ENCODE measurements at places on chromosomes 2 and 18.

- peak; percentile 44 for DNase-seq
Observed at GRCh38 chr2:36507408-36507812, 90.6 kb downstream of the FEZ2 start.

GRCh38 chr2:150138587-150138986 lies 348.9 kb downstream of the RND3 start:
- DNase-seq: no peak

GRCh38 chr2:70947556-70948184 lies 12.0 kb downstream of the ATP6V1B1 start:
- DNase-seq: no peak

DNA sequence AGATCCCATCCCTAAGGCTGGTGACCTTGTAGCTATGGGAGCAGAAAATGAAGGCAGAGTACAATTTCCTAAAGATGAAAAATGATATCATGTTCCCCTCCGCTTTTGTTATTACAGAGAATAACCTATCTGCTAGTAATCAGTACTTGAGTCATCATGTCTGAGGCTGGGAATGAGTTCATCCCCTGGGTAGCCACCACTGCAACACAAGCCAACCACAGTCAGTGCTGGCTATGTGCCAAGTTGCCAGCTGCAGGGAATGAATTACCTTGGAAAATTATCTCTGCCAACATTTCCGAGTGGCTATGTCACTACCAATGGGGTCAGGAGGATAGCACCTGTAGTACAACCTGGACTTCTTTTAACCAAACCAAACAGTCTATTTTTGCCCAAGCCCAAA lies 1094.7 kb upstream of the DDX18 start:
- peak; percentile 96 for DNase-seq

DNA sequence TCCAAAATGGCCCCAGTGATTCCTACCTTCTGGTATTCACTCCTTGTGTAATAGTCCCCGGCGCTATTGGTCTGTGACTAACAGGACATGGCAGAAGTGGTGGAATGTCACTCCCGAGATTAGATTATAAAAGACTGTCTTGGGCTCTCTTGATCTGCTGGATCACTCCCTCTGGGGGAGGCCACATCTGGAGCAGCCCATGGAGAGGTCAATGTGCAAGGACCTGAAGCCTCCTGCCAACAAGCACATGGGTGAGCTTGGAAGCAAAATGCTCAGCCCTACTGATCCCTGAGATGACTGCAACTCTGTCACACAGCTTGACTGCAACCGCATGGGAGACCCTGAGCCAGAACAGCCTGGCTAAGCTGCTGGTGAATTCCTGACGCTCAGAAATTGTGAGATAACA lies 94.3 kb upstream of the GLI2 start:
- no peak for DNase-seq

DNA sequence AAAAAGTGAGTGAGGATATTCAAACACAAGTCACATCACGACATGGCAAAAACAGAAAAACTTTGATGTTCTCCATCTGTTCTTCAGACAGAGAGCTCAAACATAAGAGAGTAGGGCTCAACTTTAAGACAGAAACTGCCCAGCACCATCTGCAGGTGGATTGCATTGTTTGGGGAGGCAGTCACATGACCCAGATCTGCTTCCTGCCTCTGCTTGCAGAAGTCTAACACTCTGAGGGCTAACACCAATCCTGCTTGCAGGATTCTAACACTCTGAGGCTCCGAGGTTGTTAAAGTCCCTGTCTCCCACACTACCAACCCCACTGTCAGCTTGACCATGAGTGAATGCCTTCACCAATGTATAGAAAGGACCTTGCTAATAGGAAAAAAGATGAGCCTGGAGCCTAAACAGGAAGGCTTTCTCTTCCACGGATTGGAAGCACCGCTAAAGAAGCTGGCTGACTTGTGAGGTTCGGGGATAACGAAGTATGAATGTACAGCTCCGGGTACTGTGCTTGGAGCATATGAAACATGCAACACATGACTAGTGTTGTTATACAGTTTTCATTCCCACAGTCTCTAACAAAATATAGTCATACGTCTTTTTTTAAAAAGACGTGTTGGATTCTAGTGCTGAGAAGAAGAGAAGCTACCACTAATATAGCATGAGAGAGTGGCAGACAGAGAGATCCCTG lies 176.6 kb upstream of the CREB1 start:
- no peak for DNase-seq

GRCh38 chr2:425243-425642 lies 137.4 kb upstream of the ALKAL2 start:
- DNase-seq: no peak

- DNase-seq: no peak
Observed at GRCh38 chr18:1436199-1436598, 531.5 kb downstream of the ADCYAP1 start.

GRCh38 chr2:238174291-238174690 lies 15.5 kb downstream of the ERFE start:
- DNase-seq: no peak

DNA sequence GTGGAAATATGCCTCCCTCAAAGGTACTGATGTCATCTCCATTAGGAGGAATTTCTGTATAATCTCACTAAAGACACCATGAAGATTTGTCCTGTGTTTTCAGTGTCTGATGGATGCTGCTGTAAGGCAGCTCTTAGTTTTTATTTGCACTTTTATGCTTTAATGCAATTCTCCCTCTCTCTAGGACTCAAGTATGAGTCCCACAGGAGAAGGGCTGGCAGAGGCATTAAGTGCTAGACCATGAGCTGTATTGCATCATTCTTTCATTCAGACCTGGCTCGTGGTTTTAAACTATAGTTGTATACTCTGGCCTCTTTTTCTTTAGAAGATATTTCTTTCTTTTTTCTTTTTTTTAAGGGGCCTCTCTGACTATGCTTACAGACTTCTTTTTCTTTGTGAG lies 805.6 kb downstream of the DPP10 start:
- DNase-seq: no peak

DNA sequence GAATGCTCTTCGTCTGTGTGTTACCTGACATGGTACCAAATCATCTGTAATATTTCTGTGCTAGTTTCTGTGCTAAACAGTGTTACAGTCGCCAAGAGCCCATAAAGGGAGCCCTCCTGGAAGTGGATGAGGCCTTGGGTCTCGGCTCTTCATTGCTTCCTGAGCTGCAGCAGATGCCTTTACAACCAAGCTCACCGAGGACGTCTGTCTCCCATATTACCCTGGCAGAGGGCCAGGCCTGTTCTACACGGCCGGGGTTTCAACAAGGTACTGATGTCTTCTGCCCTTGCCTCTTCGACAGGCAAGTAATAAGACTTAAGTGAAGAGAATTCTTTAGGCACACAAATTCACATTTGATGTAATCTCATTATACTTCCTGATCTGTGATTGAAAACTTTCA lies 16.8 kb downstream of the RPL31 start:
- no peak for DNase-seq

- no peak for DNase-seq
Observed at GRCh38 chr2:23460228-23460627, 75.2 kb downstream of the KLHL29 start.

DNA sequence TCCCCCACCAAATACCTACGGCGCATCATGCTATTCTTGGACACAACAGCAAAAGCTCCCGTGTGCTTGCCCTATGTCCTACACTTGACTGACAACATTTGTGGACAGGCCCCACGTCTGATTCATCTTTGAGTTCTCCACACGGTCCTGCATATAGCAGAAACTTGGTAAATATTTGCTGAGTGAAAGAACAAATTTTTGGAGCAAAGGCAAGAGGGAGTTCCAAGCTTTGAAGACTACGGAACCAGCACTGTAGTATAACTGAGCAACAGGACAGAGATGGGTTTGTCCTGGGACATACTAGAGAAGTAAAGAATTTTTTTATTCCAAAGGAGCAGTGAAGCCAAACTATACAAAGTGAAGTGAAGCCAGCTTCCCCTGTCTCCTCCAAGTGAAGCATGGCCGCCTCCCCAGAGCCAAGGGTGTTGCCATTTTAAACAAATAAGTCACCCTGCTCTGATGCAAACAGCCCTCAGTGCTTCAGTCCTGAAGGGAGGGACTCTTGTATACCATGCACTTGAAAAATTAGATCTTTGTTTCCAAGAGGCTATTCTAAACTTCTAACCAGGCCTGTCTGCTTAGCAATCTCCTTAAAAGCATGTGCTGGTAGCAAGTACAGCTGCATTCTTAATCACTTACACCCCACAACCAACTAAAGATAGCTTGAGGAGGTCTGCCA lies 35.9 kb downstream of the SPRED2 start:
- DNase-seq: no peak

GRCh38 chr18:48136051-48136826 lies 205.8 kb upstream of the SMAD2 start:
- DNase-seq: peak; percentile 14

DNA sequence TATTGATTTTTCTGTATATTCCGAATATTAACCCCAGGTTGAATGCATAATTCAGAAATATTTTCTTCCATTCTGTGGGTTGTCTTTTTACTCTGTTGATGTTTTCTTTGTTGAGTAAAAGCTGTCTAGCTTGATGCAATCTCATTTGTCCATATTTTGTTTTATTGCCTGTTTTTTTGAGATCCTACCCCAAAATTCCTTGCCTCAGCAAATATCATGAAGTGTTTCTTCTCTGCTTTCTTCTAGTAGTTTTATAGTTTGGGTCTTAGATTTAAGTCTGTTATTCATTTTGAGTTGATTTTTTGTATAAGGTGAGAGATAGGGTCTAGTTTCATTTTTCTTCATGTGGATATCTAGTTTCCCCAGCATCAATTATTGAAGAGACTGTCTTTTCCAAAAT lies 467.9 kb upstream of the GCFC2 start:
- DNase-seq: no peak

DNA sequence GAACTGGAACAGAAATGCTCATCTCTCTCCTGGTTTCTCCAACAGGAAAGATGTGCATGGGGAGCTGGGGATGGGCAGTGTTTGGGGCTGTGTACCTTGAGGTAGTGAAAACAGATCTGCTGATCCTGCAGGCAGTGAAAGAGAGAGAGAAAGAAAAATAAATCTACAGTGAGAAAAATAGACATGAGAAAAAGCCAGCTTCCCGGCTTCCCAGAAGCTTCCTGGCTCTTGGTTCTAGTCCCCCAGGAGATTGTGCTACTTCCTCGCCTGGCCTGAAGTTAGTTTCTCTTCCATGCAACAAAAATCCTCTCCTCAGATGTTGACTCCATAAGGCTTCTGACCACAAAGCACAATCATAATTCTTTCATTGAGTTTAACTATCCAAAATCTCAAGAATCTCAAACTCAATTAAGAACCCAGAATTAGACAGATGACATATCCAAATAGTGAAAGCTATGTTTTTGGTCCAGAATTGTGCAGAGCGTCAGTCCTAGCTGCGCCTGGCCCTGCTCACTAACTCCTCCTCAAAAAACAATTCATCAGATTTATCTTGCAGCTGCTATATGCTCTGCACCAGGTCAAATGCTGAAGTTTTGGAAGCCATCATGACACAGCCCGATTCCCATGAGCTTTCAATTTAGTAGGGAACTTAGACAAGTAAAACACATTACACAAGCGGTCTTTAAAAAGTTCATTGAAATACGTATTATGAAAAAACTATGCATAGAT lies 20.1 kb upstream of the NAB1 start:
- no peak for DNase-seq

GRCh38 chr2:189363559-189363958 lies 77.7 kb upstream of the WDR75 start:
- DNase-seq: no peak

DNA sequence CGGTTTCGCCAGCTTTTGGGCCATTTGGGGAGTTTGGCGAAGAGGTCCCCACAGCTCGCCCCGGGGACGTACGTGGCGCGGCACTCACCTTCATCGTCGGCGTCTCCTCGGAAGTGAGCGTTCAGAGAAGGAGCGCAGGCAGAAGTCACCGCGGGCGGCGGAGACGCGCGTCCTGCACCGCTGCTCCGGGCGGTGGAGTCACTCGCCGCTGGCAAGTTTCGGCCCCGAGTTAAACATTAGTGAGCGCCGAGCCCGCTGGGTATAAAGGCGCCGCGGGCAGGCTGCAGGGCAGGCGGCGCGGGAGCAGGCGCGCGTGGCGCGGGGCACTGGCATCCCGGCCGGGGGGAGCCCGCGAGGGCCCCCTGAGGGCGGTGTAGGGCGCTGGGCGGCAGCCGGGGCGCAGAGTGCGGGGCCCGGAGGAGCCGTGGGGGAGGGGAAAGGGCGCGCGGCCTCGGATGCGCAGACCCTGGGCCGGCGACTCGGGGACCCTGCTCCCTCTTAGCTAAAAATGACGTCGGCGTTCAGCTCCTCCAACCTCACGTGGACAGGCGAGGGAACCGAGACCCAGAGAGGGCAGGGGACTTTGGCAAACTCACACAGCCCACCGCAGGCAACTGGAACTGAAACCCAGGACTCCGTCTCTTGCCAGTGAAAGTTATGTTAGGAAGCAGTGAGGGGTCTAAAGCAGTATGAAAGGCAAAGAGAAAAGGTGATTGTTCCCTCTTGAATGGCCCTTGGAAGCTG lies at the start of gene DPP4:
DPP4 (minus strand) TSS at position 328 of the 744 bp plus-strand sequence; CDS start at position 94, 234 bp downstream.
- DNase-seq: peak; percentile 18

DNA sequence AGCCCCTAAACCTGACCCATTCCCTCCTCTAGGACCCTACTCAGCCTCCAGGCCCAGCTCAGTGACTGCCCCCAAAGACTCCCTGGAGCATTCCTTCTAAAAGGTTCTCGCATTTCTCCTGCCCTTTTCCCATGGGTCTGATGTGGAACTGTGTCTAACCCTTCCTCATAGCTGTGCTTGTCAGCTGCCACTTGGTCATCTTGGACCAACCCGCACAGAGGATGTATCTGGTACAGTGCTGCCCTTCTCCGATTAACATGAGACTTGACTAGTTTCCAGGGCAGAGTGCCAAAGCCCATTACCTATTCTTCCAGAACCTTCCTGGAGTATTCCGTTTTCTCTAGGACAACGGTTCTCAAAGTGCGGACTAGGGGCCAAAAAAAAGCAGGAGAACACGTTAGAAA lies 518 bp upstream of the NFU1 start:
- peak; percentile 33 for DNase-seq

DNA sequence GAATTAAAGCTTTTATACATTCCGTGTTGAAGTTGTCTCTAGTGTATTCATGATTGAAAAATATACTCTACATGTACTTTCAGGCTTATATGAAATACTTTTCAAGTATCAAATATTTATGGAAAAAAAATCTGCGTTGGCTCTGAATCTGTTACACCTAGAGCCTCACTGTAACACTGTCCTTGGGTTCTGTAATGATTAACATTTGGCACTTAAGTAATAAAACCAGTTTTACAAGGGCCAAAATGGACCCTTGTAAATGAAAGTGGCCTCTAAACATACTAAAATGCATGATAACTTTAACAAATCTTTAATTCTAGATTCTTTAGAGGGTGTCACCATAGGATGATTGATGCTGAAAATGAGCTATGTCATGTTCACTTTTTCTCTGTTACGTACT lies 162.8 kb downstream of the PTPRM start:
- no peak for DNase-seq

GRCh38 chr2:84757648-84758047 lies 123.2 kb downstream of the TRABD2A start:
- no peak for DNase-seq

GRCh38 chr2:183456177-183456576 lies 331.9 kb downstream of the NUP35 start:
- DNase-seq: no peak

Measured in NCI-H2081 (cell line).